ENCODE measurements at places on chromosomes 3 and 15.

GRCh38 chr3:25218362-25218761 is 209.7 kb upstream of the RARB start:
- no peak for DNase-seq

- DNase-seq = peak; percentile 75
These were observed 533.1 kb upstream of the NAALADL2 start for GRCh38 chr3:174325834-174326700.

GRCh38 chr3:12445523-12446240 is 38.6 kb upstream of the TSEN2 start:
- no peak for DNase-seq

DNA sequence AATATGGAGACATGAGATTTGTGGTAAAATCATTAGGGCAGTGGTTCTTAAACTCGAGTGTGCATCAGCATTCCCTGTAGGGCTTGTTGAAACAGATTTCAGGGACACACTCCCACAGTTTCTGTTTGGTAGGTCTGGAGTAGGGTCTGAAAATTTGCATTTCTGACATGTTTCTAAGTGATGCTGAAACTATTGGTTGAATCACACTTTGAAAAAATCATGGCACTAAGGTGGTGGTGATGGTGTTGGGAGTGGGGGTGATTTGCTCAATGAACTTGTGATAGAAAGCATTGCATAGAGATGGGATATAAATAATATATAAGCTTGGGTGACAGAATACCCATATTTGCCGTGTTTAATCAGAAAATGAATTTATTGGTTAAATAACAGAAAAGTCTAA is 11.3 kb downstream of the MITF start:
- DNase-seq = no peak

DNA sequence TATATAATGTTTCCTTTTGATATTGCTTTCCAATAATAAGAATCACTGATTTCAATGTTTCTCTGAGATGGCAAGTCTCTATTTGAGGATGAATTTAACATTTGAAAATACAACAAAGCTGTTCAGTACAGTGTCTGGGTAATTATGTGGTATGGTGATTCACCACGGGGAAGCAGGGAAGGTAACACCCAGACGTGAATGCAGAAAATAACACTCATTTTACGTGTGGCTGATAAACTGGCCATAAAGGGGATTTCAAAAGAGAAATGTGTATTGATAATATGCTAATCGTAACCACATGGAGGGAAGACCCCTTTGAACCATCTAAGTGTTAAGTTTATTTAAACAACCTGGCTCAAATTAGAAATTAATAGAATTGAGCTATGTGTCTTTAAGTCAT is 344.6 kb downstream of the GRM7 start:
- peak; percentile 64 for DNase-seq

DNA sequence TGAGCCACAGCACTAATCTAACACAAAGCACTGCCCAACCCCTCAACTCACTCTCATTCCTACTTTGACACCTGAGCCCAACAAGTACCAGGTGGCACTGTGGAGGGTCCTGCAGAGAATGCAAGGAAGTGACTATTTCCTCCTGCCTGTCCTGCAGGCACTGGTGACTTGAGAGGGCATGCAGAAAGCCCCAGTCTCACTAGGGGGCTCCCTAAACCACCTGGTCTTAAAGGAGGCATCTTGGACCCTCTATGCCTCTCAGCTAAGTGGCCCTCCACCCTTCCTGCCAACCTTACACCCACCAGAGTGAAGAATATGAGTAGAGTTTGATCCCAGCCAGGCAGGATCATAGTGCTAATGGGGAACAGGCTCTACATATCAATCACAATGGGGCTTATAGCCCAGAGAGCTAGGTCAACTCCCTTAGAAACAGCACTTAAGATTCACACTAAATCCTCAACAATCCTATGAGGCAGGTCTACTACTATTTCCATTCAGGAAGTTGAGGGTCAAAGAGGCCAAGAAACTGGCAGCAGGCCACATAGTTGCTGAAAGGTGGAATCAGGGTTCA is 15.2 kb downstream of the TRAIP start:
- peak; percentile 33 for DNase-seq

- no peak for DNase-seq
These were observed 73.1 kb upstream of the TNFSF10 start for GRCh38 chr3:172596394-172596706.

DNA sequence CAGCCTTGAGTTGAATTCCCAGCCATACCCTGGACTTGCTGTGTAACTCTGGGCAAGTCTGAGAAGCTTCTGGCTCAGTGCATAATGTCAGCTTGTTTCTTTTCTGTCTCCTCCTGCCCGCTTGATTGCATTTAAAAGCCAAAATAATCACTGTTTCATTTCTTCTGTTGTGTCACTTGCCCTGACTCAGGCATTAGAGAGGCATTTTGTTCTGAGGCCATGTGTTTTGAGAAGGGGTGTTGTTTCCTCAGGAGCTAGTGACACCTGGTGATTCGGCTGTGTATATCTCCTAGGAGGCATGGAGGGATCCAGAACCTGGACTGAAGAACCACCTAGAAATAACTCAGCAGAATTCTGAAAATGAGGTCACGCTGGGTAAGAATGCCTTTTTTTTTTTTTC is 16.0 kb downstream of the WDR73 start:
- DNase-seq = peak; percentile 68

DNA sequence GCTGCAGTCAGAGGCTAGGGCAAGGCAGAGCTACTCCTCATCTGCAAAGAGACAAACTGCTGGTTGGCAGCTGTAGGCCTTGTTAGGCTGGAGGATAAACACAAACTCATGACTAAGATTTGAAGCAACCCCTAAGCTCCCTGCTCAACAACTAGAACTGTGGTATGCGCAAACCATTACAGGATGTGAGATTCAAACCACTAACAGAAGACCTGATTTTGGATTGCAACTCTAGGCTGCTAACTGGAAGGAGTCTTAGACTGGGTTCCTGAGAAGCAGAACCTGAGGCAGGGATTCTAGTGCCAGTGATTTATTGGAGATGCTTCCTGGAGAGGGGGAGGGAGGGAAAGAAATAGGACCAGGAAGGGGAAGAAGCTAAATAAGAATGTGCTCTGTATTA is 22.5 kb downstream of the CCR4 start:
- DNase-seq = peak; percentile 15

DNA sequence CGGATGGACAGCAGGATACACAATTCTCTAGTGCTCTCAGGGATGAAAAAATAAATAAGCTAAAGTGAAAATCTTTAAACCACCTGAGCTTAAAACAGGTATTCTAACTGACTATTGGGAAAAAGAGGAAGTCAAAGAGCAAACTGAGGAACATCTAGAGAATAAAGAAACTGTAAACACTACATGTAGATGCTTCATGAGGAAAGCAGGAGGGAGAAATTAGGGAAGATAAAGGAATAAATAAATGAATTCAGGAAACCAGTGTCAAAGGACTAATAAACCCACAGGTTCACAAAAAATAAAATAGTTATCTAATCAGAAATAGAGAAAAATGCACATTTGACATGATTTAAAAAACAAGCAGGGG is 525 bp upstream of the MCCC1 start:
- DNase-seq = no peak

- peak; percentile 67 for DNase-seq
These were observed 44.1 kb downstream of the SENP2 start for GRCh38 chr3:185630182-185630622.

DNA sequence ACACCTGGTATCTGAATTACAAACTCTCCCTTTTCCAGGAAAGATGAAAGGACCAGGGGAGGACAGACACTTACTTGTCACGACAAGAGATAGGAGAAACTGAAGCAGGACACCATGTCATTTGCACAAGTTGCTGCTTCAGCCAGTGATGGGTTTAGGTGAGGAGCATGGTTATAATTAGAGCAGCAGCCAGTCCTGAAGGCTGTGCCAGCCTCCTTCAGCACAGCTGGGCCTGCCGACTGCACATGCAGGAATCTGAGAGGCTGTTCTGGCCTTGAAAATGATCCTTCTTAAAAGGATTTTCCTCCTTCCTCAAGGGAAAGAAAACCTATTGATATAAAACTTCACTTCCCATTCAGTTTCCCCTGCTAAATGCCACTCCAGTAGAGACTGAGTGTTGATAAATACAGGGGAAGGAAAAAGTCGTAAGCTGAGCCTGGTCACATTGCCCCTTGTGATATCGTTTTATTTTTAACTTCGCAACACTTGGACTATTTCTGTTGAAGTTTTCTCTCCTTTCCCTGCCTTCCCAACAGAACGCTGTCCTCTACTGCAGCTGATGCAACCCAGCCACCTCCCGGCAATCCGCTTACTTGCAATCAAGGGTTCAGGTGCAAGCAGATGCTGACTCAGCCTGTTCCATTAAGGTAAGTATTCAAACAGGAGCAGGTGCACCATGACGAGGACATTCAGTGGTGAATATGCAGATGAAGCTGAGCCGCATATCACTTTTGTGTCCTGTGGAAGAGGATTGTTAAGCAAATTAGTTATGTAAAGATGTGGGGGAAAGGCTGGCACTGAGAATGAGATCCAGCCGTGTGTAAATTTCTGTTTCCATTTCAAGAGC is at the start of gene FBXO40:
Gene FBXO40, plus strand, starts transcription at position 524 of the 847 bp plus-strand sequence. CDS start 27,197 bp downstream, outside the sequence.
- DNase-seq = no peak

GRCh38 chr15:48096813-48097212 is 24.0 kb upstream of the SLC24A5 start:
- DNase-seq = peak; percentile 73

DNA sequence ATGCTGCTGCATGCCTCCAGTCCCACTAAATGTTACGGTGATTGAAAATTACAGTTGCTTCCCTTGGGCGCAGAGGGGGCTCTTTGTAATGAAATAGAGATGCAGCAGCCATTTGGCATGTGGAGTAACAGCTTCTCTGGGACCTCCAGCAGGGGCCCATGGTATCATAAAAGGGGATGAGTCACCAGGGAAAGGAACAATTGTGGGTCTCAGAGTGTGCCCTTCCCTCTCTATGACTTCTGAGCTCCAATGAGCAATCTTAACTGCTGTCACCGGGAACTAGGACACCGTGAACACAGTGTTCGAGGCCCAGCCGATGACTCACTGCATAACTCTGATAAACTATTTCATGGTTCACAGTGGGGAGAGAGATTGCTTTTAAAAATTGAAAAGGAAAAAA is 164.8 kb upstream of the NUDT16 start:
- DNase-seq = peak; percentile 90

GRCh38 chr15:92505611-92506010 is 111.9 kb downstream of the ST8SIA2 start:
- peak; percentile 69 for DNase-seq

DNA sequence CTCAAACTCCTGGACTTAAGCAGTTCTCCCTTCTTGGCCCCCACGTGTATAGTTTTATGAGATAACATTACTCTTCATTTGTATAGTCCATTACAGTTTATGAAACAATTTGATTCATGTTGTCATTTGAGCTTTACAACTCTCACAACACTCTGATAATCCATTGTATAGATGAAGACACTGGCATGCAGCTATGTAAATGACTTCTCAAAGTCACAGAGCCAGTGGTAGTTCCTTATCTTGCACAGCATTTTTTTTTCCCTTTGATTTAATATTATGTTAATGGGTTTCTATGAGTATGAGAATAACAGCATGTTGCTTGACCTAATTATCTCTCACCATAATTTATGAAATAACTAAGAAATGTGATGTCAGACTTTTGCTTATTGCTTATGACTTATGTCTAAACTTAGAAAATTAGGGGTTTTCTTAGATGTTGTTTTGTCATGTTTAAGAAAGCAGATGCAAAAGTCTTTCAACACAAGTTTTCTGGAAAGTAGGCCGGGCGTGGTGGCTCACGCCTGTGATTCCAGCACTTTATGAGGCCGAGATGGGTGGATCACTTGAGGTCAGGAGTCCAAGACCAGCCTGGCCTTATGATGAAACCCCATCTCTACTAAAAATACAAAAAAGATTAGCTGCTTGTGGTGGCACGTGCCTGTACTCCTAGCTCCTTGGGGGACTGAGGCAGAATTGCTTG is 13.3 kb downstream of the VPS8 start:
- no peak for DNase-seq

GRCh38 chr15:41183581-41183980 is 47.0 kb downstream of the EXD1 start:
- DNase-seq = peak; percentile 32

DNA sequence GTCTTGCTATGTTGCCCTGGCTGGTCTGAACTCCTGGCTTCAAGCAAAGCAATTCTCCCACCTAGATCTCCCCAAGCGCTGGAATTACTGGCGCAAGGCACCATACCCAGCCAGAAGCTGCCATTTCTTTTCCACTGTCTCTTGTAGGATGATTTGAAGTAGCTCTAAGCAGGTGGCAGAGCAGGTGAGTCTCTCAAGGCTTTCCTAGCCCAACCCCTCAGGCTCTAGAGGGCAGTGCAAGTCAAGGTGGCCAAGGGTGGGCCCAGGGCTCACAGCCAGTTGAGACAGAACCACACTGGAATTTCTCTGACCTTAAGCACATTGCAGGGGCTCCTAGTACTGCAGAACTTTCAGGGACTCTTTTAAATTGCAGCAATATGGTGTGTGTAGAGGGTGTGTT is 15.6 kb upstream of the DAG1 start:
- DNase-seq = peak; percentile 19

GRCh38 chr3:127588806-127589577 is 1.5 kb downstream of the TPRA1 start:
- peak; percentile 86 for DNase-seq

DNA sequence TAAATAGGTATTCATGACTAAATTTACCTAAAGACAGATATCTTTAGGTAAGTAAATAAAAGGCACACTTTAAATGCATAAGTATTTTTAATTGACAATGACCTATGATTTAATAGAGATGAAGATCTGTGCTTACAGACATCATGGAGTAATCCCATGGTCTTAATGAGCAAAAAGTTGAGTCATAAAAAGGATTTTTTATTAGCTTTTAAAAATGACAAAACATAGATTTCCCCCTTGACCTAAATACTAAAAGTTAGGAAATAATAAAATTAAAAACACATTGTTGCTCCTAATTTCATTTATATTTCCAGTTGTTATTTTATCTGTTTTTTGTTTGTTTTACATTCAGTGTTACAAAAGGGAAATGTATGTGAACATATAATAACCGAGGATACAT is 1005.7 kb downstream of the ROBO1 start:
- DNase-seq = no peak

- DNase-seq = peak; percentile 66
These were observed 199.2 kb downstream of the GHSR start for GRCh38 chr3:172249039-172249438.

GRCh38 chr15:77025941-77026411 is 31.1 kb downstream of the PSTPIP1 start:
- DNase-seq = no peak

DNA sequence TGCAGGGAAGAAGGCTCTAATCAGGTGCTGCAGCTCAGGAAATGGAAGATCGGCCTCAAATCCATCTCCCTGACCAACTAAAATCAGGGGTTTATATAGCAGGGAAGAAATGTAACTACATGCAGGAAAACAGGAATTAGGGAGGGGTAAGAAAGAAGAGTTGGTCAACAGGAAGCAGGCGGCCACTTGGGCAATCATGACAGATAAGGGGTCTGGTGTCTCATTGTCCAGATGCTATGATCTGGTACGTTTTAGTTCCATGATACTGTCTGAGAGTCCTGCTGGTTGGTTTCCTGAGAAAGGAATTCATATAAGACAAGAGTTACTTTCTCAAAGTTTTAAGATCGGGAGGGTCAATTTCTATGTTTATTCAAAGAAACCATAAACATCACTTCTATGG is 24.2 kb downstream of the KATNBL1 start:
- DNase-seq = no peak

GRCh38 chr3:195249858-195250464 is 21.0 kb downstream of the XXYLT1 start:
- no peak for DNase-seq
